ENCODE measurements at places on chromosomes 11 and 22. TPM values are rescaled to one million over a fixed set of nuclear protein-coding genes. Genes with fewer than 3 reads are reported as not detected.

Gene ZC3H12C
- 4.2 TPM for polyA plus RNA-seq

Gene KCNC1
- 0.11 TPM for polyA plus RNA-seq

Gene SHANK3
- polyA plus RNA-seq = 18.5 TPM

Gene SH3BP1
- polyA plus RNA-seq = 11.3 TPM

Gene KCNE3
- polyA plus RNA-seq = 5.8 TPM

Gene KRTAP5-7
- polyA plus RNA-seq = 0.15 TPM

Gene ARHGAP8
- 1.6 TPM for polyA plus RNA-seq

Gene CALCA
- polyA plus RNA-seq = 0.20 TPM

Gene CASP4
- polyA plus RNA-seq = 39.1 TPM

Gene KLHDC7B
- polyA plus RNA-seq = 0.33 TPM

Gene CCDC179
- not detected for polyA plus RNA-seq

Gene FADS2
- 33.3 TPM for polyA plus RNA-seq

Gene OR8G5
- polyA plus RNA-seq = not detected

Gene OR4A16
- polyA plus RNA-seq = not detected

Gene GGTLC3
- not detected for polyA plus RNA-seq

Gene UPK3A
- polyA plus RNA-seq = 15.4 TPM

Gene VWCE
- 0.67 TPM for polyA plus RNA-seq

Gene TMPRSS5
- polyA plus RNA-seq = 0.66 TPM

Gene ART1
- not detected for polyA plus RNA-seq

Gene TNRC6B
- polyA plus RNA-seq = 4.7 TPM

Gene OVCH2
- 0.13 TPM for polyA plus RNA-seq

Gene CNGA4
- 0.28 TPM for polyA plus RNA-seq

Gene NFAM1
- polyA plus RNA-seq = 1.2 TPM

Gene SUSD2
- polyA plus RNA-seq = 8.3 TPM

Gene ADAMTS8
- polyA plus RNA-seq = 17.9 TPM

Gene ZNF70
- 1.6 TPM for polyA plus RNA-seq

Gene OR56A1
- polyA plus RNA-seq = not detected

Gene PGA3
- 0.60 TPM for polyA plus RNA-seq

All from urinary bladder (tissue), 4 donors.